ENCODE measurements at places on chromosomes 1 and 21.

GRCh38 chr1:17356387-17357026, 15.5 kb upstream of the PADI6 start:
- no peak for DNase-seq

DNA sequence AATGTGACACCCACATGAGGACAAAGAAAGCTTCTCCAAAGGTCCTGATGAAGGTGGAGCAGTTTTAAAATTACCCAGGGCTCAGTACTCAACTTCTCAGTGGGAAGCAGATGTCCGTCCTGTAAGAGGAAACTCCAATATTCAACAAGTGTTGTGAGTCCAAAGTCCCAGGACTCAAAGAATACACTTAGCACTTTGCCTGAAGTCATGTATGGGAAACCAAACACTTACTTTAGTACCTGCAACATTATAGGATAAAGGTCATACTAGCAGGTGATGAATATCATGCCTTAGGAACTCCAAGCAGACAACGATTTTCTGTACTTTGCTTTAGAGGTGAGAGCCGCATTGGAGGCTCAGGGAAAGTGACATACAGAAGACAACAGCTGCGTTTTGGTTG, 37.2 kb upstream of the ST6GALNAC3 start:
- DNase-seq, result no peak

DNA sequence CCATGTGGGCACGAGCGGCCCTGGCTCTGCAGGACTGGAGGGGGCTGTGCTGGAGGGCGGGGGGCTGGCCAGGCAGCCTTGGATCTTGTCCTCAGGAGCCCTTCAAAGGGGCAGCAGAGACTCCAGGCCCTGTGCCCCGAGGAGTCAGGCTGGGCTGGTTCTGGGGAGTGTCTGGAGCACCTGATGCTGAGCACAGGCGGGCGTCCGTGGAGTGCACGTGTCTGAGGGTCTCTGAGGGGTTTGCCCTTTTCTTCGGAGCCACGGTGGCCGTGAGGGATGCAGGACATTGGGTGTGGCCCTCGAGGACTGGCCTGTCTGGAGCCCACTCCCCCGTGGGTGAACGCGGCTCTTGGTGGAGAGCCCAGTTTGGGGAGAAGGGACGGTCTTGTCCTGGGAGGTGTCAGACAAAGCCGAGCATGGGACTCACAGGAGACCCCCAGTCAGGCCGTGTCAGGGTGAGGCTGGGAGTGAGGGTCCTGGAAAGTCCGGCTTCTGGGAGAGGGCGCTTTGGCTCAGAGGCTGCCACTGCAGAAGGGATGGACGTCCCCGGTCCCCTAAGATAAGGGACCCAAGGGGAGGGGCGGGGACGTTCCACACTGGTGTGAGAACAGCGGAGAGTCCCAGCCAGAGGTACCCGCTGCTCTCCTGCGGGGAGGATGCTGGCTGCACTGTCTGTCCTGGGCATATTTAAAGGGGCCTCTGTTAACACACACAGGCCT, 60.8 kb downstream of the COL18A1 start:
- DNase-seq, result no peak

- DNase-seq, result no peak
These were observed 2.9 kb upstream of the RCAN1 start for GRCh38 chr21:34617753-34618339.

GRCh38 chr1:219810451-219810850, 117.9 kb downstream of the SLC30A10 start:
- no peak for DNase-seq

GRCh38 chr1:17274186-17275170, 25.6 kb downstream of the PADI3 start:
- DNase-seq, result no peak

GRCh38 chr1:27350663-27351540, 9.1 kb downstream of the SYTL1 start:
- no peak for DNase-seq

GRCh38 chr1:205639567-205639966, 7.8 kb upstream of the ELK4 start:
- no peak for DNase-seq
